ENCODE measurements at places on chromosomes 2 and 18.

GRCh38 chr2:173404841-173405750, 50.4 kb downstream of the CDCA7 start:
- no peak for DNase-seq

- no peak for DNase-seq
Measured at GRCh38 chr2:128787616-128788015, 468.9 kb upstream of the HS6ST1 start.

- DNase-seq: no peak
Measured at GRCh38 chr18:72160510-72161445, 383.4 kb downstream of the CBLN2 start.

GRCh38 chr2:101850450-101850849, 141.3 kb upstream of the IL1R2 start:
- no peak for DNase-seq

GRCh38 chr2:132621131-132621875, 48.7 kb downstream of the LYPD1 start:
- DNase-seq: no peak

GRCh38 chr2:11745613-11746375, 638 bp upstream of the LPIN1 start:
- no peak for DNase-seq
